ENCODE measurements at places on chromosomes 6 and 20.
A peak's percentile ranks its signal among the peaks of the same experiment; 100 is the strongest.

DNA sequence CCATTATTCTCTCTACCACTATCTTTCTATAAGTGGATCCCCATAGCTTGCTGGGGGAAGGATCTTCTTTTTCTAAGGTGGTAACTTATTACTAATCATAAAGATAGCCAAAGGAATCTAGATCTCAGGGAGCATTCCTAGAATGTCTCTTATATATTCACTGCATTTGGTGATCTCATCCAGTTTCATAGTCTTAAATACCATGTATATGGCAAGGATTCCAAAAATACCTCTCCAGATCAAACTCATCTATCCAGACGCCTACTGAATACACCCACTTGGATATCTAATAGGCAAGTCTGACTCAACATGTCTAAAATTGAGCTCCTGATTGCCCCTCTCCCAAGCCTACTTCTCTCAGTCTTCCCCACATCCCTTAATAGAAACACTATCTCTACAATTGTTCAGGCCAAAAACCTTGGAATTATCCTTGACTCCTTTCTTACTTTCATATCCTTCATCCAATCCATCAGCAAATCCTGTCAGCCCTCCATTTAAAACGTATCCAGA, 264.4 kb downstream of the HACE1 start:
- DNase-seq, result no peak

- DNase-seq, result no peak
These were observed 1.7 kb downstream of the SLC17A2 start for GRCh38 chr6:25928562-25929324.

- no peak for DNase-seq
These were observed 26.1 kb upstream of the TBC1D7 start for GRCh38 chr6:13354331-13355042.

DNA sequence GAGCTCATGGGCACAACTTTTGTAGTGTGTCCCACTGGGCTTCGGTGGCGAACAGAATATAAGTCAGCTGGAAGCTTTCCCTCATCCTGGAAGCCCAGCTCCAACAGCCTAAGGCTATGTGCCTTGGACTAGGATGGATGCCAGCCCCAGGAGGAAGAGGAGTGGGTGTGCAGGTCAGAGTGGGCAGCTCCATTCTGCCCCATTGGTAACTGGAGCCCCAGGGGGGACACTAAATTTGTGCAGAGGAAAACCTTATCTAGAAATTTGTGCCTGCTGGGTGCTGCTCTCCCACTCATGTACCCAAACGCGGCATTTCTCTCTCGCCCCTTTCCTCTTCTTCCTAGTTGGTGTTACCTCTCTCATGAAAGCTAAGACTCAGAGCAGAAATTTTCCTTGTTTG, 253.9 kb upstream of the MAN1A1 start:
- DNase-seq, result no peak

DNA sequence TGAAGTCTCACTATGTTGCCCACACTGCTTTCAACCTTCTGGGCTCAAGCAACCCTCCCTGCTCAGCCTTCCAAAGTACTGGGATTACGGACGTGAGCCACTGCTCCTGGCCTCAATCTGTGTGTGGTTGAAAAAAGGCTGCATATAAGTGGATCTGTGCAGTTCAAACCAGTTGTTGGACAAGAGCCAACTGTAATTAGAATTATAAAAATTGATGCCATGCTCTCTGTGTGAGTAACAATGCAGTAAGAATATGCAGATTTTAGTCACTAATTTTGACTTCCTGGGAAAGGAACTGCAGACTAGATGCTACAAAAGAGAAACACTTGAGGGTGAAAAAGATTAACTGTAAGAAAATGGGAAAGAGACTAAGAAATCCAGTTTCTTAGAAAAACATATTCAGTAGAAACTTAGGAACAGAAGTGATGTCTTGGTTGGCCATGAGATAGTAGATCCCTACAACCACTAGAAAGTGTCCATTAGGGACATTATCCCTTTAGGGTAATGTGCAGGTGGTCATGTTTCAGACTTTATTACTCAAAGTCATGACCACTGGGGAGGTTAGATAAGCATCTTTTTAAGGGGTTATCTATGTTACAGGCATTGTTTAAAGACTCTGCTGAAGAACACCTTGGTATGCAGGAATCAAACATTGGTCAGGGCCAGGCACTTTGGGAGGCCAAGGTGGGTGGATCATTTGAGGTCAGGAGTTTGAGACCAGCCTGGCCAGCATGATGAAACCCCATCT, 26.3 kb downstream of the ITCH start:
- DNase-seq, result no peak

- DNase-seq, result no peak
These were observed 869.7 kb downstream of the PHF3 start for GRCh38 chr6:64505312-64505711.

- DNase-seq, result no peak
These were observed 26.5 kb upstream of the EMILIN3 start for GRCh38 chr20:41392871-41393704.

- no peak for DNase-seq
These were observed 87.8 kb downstream of the PHACTR3 start for GRCh38 chr20:59692139-59692538.

- DNase-seq, result peak; percentile 9
These were observed 54.2 kb downstream of the TBC1D7 start for GRCh38 chr6:13273931-13274706.

DNA sequence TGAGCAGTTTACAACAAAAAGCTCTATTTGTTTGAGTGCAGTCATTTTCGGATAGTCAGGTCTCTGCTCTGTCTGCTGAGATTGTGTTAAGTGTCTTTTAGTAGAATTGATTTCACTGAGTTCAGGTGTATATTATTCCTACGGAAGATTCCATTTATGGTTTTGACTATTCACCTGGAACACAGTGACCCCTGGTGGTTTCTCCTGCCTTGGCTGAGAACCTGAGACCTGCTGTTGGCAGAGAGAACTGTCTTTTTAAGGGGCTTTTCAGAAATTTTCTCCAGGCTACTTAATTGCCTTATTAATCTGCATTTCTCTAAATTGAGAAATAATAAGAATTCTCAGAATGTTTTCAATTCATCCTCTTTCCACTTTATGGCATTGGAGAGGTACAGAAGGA, 508.0 kb downstream of the TBC1D32 start:
- DNase-seq, result no peak

GRCh38 chr6:74705451-74705850, 500.4 kb downstream of the COL12A1 start:
- DNase-seq, result no peak

- DNase-seq, result no peak
These were observed 57.2 kb downstream of the ERMARD start for GRCh38 chr6:169808608-169808967.

GRCh38 chr6:101662111-101662897, 268.8 kb downstream of the GRIK2 start:
- DNase-seq, result no peak

- DNase-seq, result no peak
These were observed 17.9 kb downstream of the C6orf15 start for GRCh38 chr6:31094389-31094881.

- DNase-seq, result no peak
These were observed 597.0 kb downstream of the HTR1B start for GRCh38 chr6:76866091-76866915.
